A549 treated with ZK216348 at 1 μM for 4 hours (cell line): ENCODE measurements at places on chromosomes 4 and X. TPM values are rescaled to one million over a fixed set of nuclear protein-coding genes. Genes with fewer than 3 reads are reported as not detected.

The ARMCX4 gene
- total RNA-seq = 0.18 to 0.59 TPM (median 0.41 TPM) in 5 replicates

The GAB3 gene
- total RNA-seq = 0.21 to 1.9 TPM (median 0.70 TPM) in 5 replicates

The LARP7 gene
- 26.7 to 55.5 TPM (median 27.7 TPM) in 5 replicates for total RNA-seq

The GCNA gene
- total RNA-seq = 1.5 to 2.4 TPM (median 1.7 TPM) in 5 replicates

The NPFFR2 gene
- total RNA-seq = not detected in 5 replicates
